ENCODE measurements at places on chromosomes 4 and X.

- no peak for DNase-seq
Measured at GRCh38 chr4:26361297-26361696, 40.5 kb downstream of the RBPJ start.

DNA sequence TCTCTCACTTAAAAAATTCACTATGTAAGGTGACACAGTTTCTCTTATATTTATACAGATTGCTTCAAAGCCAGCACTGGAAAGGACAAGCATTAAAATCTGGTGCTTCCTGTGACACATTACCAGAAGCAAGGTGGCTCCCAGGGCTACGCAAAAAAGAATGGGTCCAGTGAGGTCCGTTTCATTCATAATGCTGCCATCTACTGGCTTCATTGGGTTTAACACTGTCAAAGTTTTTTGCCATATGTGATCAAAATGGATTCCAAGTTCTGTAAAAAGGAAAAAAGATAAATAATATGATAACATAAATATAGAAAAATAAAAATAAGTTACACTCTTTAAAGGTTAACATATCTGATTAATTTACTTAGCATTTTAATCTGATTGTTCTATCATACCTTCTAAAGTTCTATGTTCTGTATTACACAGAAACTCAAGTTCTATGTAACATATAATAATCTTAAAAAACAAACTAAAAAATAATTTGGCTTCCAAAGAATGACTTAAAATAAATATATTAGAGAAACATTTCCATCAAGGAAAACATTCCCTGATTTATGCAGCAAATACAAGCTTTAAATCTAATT, 22.1 kb downstream of the YIPF7 start:
- DNase-seq: peak; percentile 74

GRCh38 chrX:7580127-7580526, 262.8 kb upstream of the VCX start:
- DNase-seq: no peak

- no peak for DNase-seq
Measured at GRCh38 chrX:123967497-123967896, 6.0 kb downstream of the STAG2 start.

DNA sequence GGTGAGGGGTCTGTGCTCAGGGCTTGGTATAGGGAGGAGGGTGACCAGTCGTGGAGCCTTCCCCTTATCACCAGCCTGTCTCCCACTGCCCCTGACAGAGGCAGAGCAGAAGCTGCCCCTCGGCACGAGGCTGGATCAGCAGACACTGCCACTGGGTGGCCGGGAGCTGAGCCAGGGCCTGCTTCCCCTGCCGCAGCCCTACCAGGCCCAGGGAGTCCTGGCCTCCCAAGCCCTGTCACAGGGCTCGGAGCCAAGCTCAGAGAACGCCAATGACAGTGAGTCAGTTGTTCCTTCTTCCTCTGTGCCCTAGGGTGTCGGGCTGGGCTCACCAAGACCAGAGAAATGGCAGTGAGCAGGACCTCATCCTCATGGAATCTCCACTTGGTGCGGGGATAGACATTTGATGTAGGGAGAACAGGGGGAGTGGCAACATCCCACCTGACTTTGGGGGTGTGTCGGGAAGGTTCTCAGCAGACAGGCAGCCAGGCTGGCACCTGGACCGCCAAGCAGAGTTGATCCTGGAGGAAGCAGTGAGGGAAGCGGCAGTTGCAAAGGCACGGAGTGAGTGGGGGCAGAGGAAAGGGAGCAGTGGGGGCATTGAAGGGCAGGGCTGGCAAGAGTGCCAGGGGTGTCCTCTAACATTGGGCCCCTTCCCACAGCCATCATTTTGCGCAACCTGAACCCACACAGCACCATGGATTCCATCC, 14.3 kb upstream of the UBA1 start:
- no peak for DNase-seq

DNA sequence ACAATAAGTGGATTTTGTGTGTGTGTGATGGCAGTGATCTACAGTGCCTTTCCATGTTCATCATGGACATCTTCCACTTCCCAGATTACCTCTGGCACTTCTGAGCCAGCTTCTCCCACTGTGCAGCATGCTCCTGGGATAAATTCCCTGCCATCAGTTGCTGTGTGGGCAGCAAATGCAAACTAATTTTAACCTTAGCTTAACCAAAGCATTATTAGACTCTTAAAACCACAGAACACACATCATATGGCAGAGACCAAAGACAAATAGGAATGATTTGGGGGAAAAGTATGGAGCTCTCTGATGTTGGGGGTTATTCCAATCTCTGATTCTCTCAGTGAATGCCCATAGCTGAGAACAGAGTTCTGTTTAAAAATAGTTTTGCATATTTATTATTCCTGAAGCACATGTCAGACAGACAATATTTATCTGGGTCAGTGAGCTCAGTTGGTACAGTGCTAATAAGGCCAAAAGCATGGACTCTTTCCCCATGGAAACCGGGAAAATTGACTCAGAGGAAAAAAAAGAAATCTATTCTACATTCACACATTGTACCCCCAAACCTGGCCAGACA, 567.4 kb downstream of the IQCM start:
- no peak for DNase-seq

DNA sequence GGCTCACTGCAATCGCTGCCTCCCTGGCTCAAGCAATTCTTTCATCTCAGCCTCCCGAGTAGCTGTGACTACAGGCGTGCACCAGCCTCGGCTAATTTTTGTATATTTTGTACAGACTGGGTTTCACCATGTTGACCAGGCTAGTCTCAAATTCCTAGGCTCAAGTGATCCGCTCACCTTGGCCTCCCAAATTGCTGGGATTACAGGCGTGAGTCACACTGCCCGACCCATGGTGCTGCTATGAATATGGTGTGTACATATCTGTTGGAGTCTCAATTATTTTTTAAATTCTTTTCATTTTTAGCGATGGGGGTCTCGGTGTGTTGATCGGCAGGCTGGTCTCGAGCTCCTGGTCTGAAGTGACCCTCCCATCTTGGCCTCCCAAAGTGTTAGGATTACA, 78.0 kb upstream of the PRKX start:
- DNase-seq: no peak

GRCh38 chrX:149531599-149531998, 9.2 kb upstream of the EOLA1 start:
- DNase-seq: no peak

GRCh38 chr4:26858035-26858918, 2.4 kb upstream of the STIM2 start:
- peak; percentile 7 for DNase-seq

- DNase-seq: no peak
Measured at GRCh38 chr4:181018472-181018871, 1224.7 kb upstream of the TENM3 start.

Data from dermis blood vessel endothelial cell (primary cell).